Body of pancreas (tissue), 4 donors: ENCODE measurements at places on chromosomes 7 and 10.

DNA sequence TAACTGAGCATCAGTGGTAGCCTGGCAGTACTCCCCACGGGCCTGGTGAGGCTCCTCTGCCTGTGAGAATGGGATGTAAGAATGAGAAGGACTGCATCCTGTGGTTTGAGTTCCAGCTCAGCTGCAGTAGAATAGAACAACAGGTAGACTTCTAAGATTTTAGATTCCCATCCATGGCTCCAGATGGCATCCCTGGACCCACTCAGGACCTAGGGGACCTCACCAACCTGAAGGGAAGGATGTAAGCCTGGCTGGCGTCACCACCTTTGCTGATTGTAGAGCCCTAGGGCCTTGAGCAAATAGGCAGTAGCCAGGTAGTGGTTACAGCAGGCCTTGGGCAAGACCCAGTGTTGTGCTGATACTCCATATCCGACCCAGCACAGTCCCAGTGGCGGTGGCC lies 9.6 kb upstream of the AOC1 start:
- DNase-seq = no peak

DNA sequence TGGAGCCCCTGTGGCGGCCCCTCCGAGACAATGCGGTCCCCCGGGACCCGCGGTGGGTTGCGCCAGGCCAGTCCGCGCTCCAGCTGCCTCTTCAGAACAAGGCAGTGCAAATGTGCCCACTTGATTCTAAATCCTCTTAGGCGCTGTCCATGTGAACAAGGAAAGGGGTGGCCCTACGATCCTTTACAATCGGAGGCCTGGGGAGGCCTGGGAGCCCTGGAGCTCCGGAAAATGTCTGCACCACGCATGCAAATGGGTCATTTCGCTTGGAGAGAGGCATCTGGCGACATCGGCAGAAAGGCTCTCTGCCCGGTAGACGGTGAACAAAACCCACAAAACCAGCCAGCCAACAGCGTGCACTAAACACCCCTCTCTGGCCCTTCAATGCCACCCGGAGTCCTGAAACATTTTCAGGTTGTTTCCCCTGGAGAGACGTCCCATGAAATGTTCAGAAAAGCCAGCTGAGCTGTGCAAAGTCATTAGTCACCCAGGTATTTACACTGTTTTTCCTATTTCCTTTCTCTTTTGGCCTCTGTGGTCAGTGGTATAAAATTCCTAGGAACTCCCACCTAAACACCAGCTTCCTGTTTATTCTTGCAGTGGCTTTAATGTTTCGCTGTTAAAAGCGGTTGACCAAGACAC lies 102.8 kb upstream of the ZNF438 start:
- DNase-seq = peak; percentile 27

- no peak for DNase-seq
Observed at GRCh38 chr10:70752571-70752970, 32.6 kb downstream of the TBATA start.

DNA sequence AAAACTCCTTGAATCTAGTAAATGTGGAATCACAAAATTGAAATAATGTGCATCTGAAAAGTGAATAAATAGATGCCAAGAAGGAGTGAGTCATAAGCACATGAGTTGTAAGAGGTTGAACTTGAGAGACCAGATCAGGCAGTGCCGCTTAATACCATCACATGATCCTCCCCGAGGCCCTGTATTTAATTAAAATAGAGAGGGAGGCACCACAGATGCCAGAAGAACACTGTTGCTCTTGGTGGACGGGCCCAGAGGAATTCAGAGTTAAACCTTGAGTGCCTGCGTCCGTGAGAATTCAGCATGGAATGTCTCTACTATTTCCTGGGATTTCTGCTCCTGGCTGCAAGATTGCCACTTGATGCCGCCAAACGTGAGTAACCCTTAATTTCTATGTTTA lies at the start of gene GPNMB:
Gene GPNMB, plus strand, starts transcription at position 221 of the 400 bp plus-strand sequence. Its CDS starts 83 bp downstream, at position 304.
- no peak for DNase-seq

DNA sequence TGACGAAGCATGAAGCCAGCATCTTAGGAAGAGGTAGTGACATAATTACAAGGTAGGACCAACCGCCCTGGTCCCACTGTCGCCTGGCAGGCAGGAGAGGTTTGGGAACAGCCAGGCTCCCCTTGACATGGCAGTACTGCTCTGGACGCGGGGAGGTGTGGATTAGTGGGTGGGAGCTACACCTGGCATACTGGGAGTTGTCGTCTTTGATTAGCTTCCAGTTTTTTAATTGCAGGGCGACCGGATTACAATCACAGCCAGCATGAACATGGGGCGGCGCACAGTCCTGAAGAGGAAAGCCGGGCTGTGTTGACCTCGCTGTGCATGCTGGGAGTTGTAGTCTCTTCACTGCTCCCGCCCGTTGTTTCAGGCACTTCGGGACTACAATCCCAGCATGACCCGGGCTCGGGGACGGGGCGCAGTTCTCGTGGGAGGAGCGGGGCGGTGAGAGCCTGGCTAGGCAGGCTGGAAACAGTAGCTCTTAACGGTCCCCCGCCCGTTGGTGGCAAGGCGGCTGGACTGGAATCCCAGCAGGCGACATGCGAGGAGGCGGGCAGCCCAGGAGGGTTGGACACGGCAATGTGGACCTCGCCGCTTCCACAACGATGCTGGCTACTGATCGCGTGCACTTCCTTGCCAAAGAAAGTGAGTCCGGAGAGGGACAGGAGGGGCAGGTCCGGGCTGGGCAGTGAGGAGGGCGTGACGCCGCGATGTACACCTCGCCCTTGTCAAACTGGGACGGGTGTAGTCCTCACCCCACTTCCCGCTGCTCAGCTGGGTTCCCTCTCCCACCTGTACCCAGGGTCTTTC lies 98.0 kb upstream of the ZNF722 start:
- peak; percentile 97 for DNase-seq

DNA sequence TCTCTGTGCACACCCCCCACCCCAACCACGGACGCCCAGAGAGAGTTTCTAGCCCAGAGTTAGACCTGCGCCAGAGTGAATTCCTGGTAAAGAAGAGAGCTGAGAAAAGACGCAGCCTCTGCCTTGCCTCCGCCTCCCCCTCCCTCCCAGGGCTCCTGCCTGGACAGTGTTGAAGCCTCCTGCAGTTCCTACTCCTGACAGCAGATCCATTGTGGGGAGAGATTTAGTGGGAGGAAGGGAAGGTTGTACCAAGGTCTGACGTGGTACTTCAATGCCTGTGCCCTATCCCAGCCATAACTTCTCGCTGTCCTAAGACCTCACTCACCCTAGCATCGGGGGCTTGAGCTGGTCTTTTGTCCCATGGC lies 952 bp downstream of the SRRM3 start:
- DNase-seq = no peak

DNA sequence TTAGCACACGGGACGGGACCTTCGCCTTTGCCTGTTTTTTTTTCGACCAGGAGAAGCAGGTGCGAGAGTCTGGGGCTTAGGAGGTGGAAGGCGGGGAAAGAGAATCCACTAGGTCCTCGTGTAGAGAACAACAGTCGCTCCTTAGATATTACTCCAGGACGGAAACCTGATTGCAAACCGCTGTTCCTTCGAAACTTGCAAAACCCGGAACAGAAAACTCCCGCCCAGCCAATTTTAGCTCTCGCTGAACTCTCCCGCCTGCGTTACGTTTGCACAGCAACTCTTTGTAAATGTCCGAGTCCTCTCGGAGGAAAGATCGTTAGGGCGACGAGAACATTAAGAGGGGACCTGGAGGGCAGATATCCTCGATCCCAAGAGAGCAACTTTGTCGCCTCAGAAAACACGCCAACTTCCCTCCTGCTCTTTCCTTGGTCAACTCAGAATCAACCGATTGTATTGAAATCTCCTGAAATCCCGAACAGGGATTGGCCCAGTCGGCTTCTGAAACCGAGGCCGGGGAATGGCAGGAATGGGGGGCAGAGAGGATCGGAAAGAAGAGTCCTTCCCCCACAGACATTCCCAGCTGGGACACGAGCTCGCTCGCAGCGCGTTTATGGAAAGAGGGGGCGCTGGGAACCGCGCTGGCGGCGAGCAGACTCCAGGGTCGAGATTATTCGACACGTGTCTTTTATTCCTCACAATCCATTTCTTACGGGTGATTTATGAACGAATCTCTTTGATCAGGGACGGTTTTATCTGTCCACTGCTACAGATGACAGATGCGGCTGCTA lies 9.9 kb downstream of the TWIST1 start:
- DNase-seq = no peak

DNA sequence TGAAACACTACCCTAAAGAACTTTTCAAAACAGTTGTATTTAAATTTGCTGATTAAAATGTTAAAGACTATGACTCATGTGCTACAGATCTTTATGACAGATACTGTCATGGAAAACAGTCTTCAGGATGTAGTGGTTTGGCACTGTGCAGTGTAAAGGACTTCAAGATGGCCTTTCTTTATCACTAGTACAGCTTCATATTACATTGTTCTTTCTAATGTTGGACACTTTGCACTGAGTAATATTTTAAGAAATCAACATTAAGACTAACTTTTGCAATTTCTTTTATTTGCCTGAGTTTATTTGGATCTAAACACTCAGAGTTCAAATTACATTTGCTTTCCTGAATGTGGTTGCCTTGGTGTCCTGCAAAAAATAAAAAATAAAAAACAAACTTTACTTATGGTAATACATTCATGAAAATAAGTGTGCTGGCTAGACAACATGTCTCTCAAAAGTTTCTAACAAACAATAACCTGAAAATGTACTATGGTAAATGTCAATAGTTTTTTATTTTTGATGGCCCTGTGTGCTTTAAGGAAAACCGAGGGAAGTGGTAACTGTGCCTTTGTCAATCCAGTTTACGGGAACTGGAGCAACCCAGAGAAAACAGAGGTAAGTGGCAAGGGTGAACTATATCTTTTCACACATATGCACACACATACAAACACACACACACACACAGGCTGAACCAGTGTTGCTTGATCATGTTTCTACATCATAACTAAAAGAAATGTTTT lies 85.9 kb upstream of the PLXDC2 start:
- no peak for DNase-seq

DNA sequence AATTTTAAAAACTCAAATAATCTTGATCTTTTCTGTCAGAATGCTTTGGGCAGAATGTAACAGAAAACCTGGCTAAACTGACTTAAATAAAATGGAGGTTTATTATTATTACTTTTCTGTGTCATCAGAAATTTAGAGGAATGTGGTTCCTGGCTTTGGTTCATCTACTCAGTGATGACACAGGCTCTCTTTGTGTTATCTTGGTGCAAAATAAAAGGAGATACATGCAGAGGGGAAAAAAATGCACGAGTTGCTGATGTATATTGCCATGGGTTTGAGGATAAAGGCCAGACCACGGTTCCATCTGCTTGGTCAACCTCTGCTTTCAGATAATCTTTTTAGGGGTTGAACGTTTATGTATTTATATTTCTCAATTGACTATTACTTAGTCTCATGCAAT lies 181.4 kb downstream of the SUGCT start:
- DNase-seq = no peak

DNA sequence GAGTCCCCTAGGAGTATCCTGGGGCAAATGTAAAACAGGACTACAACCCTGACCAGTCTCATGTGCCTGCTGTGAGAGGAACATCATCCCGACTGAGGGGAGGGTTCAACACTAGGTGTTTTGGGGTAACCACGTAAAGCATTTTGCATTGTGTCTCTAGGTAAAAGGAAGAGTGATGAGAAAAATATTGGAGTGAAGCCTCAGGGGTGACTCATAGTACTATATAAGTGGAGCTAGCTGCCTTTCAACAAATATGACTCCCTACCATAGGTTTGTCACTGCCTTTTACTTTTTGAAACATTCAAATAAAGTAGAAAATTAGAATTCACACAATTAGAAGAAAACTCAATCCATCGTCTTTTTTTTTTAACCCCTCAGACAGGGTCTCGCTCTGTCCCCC lies 2.6 kb upstream of the CAMK2G start:
- DNase-seq = no peak

GRCh38 chr10:12768156-12769100 lies 233.1 kb downstream of the CCDC3 start:
- no peak for DNase-seq

DNA sequence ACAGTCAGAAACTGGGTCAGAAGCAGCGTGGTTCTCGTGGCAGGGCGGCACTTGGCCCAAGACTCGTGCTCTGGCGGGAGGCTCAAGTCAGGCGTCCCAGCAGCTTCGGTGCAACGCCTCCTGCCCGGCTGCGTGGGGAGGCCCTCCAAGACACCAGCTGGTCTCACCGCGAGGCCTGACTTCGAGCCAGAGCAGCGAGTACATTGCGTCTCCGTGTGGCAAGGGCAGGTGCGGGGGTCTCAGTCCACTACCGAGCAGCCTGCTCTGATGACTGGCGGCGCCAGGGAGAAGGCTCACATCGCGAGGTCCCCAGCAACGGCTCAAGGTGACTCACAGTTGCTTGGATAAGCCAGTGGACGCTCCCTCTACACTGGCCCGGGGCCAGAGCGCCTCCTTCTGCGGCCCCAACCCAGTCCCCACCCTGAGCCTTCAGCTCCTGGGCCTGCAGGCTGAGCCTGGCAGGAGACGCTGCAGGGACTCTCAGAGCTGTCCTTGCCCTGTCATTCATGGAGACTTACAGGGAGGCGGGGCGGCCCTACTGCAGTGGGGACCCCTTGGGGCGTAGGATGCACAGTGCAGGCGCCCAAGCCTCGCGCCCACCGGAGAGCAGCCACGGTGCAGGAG lies 41.9 kb upstream of the PRKAR1B start:
- DNase-seq = peak; percentile 19

- no peak for DNase-seq
Observed at GRCh38 chr10:46325021-46325420, 38.2 kb downstream of the ANTXRL start.

- DNase-seq = no peak
Observed at GRCh38 chr10:21519941-21520436, 5.5 kb downstream of the SKIDA1 start.

DNA sequence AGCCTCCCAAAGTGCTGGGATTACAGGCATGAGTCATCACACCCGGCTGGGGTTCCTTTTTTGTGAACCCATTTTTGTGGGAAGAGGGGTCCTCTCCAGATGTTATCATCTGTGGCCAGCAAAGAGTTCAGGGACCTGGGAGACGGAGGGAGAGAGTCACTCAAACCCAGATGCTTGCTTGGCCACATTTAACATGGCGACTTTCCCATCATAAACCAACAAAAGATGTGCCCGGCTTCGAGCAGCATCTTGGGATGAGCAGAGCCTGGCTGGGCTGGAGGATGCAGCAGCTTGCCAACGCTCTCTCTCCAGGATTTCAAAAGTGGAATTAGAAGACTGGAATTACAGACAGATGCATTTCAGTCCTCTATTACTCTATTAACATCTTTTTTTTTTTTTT lies 19.1 kb upstream of the HABP2 start:
- DNase-seq = no peak

GRCh38 chr7:21173436-21173835 lies 254.4 kb upstream of the SP4 start:
- DNase-seq = no peak

DNA sequence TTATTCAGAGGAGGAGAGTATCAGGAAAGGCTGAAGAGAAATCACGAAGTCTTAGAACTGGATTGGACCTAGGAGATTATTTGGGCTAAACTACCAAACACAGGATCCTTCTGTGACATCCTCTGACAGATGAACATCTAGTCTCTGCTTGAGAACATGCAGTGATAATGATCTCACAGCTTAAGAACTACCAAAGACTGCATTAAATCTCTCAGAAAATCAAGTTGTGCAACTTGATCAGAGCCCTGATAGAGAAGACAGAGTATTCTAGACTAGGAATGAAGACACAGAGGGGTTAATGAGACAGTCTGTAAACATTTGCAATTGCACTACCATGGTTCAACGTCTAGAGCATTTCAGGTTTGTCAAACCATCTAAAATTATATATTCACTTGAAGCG lies 37.1 kb upstream of the AGBL3 start:
- no peak for DNase-seq

- no peak for DNase-seq
Observed at GRCh38 chr7:25626451-25627131, 398.3 kb upstream of the NPVF start.
